ENCODE measurements at places on chromosomes 2 and 18.
A peak's percentile ranks its signal among the peaks of the same experiment; 100 is the strongest.

DNA sequence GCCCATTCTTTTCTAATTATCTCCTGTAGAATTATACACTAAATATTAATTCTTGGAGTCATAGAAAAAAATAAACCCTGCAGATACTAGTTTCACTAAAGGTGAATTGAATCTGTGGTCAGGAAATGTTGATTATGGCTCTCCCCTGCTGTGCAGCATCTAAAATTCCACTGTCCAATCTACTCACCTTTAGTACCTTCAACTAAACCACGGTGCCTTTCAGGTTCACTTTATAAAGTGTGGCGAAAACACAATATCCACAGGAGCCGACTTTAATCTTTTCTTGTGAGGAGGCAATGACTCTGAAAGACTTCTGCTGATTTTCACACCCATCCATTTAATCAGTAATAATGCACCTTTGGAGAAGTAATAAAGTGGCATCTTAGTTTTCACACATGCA lies 402.3 kb downstream of the THSD7B start:
- DNase-seq = no peak

- DNase-seq = no peak
Measured at GRCh38 chr2:171244970-171245782, 84.5 kb upstream of the TLK1 start.

DNA sequence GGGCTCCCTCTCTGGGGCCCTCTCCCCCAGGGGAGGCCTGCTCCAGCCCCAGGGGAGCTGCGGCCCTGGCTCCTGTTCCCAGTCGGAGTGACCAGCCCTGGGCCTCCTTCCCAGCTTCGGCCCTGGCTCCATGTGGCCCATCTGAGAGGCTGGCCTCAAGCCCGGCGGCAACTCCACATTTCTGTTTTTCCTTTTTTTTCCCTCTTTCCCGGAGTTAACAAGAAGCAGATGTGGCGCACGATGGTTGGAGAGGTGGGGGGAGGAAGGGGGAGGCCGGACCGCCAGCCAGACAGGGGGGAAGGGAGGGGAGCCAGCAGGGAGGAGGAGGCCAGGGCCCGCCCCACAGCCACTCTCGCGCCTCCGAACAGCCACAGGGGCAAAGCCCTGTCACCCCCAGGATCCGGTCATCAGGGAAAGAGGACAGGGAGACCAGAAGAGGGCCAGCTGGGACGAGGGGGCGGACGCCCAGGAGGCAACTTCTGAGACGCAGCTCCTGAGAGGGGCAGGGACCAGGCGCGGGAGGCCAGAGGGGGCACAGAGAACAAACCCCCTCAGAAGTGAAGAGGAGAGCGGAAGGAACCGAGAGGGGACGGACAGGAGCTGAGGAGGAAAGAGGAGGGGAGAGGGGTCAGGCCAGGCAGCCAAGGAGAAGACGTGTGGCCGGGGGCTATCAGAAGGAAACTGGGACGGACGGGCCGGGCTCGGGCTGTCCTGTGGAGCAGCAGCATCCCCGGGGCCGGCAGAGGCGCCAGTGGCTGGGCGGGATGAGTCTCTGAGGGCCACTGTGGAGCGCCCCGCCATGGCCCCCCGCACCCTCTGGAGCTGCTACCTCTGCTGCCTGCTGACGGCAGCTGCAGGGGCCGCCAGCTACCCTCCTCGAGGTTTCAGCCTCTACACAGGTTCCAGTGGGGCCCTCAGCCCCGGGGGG lies at the start of gene EMILIN1:
Gene EMILIN1, plus strand, starts transcription at position 349 of the 928 bp plus-strand sequence. Its CDS starts 451 bp downstream, at position 800.
- no peak for DNase-seq

GRCh38 chr2:224417361-224417729 lies 15.4 kb upstream of the FAM124B start:
- no peak for DNase-seq

DNA sequence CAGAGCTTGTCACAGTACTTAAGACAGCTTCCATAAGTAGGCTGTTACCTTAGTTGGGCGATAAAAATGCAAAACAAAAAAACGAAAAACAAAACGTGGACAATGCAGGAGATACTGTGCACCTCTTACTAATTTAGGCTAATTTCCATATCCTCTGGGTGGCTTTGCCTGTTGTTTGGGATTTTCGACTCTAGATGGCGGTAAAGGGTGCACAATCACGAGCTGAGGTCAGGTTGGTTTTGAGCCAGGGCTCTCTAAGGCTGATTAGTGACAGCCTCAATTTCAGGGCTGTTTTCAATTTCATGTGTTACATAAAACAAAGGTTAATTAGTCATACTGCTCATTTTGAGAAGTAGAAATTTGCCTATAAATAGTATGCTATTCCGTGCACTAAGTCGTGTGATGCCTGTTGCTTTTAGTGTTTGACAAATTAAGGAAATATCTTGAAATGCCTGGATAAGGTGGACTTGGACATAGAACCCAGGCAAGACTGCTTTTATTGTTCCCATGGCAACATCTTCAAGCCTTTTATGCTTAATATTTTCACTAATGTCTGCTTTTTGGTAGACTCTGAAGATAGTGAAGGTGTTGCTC lies 493.1 kb downstream of the SOCS6 start:
- DNase-seq = peak; percentile 78

DNA sequence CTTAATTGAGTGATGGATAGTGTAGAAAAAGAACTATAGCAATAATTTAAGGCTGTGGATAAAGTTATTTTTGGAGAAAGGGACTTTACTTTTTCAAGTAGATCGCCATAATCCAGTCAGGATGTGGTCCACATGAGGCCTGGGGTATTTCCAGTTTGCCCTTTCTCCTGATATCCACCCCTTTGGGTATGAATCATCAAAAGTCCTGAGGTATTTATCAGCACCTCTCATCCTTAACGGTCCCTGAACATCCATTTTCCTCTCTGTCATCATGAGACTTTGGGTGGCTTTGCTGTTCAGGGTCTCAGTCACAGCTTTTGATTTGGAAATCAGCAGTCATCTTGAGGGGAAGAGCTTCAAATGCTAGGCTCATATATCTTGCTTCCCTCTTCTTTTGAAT lies 39.3 kb upstream of the ELAC1 start:
- DNase-seq = no peak

GRCh38 chr18:77134611-77135010 lies 2.0 kb upstream of the MBP start:
- DNase-seq = no peak

- no peak for DNase-seq
Measured at GRCh38 chr18:60189856-60190255, 182.7 kb downstream of the MC4R start.

DNA sequence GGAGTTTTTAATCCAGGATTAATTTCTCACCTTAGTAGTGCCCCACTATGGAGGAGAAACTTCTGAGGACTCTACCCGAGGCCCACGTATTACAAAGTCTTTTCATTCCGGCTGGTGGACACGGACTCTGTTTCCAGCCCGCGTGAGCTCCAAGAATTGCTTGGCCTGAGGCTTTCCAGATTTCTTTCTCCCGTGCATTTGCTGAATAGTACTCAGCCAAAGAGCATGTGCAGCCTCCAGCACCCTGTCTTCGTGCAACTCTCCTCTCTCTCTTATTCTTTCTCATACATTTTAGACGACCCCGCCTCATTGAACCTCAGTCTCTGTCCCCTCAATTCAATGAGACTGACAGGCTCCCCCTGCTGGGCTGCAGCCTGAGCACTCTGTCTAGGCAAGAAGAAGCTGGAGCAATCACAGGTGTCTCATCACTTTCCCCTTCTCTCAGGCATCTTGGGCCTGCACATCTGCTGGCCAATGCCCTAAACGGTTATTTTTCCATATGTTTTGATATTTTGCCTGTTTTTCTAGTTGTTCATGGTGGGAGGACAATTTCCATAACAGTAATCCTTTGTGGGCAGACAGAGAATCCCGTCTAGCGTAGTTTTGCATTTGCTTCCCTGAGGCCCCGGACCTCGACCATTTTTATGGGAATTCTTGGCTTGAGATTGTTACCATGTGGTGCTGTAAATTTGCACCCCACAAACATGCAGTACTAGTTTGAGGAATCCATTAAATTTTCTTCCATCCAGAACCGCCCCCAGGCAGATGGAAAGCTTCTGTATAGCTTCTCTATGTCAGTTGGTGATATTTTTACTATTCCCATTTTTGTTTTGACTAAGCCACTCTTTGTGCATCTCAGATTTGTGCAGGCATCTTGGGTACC lies 50.1 kb upstream of the LPIN2 start:
- peak; percentile 44 for DNase-seq

DNA sequence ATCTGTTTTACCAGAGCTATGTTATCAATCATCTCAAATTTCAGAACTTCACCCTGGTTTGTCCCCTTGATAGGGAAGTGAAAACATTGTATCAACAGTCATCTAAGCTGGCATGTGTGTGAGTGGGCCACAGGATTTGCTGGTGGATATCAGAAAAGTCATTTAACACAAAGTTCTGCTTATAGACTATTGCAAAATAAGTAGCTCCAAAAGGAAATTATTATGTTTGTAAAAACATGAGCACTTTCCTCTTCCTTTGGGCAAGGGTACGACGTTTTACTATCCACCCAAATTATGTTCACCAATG lies 20.7 kb upstream of the COPS8 start:
- DNase-seq = no peak

DNA sequence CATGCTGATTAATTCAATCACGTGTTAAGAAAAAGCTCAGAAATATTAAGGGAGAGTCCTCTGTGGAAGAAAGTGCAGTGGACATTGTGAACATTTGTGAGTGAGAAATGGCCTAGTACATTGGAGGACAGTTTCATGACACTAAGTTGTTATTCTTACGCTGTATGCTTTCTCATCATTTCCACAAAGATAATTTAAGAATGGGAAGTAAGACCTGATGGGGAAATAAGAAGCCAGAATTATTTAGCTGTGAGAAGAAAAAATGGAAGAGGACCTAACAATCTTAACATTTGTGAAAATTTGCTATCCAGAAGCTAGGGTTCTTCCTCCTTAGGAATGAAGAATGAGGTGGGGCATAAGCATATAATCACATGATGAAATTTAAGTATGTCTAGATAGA lies 15.2 kb upstream of the RAPH1 start:
- no peak for DNase-seq

DNA sequence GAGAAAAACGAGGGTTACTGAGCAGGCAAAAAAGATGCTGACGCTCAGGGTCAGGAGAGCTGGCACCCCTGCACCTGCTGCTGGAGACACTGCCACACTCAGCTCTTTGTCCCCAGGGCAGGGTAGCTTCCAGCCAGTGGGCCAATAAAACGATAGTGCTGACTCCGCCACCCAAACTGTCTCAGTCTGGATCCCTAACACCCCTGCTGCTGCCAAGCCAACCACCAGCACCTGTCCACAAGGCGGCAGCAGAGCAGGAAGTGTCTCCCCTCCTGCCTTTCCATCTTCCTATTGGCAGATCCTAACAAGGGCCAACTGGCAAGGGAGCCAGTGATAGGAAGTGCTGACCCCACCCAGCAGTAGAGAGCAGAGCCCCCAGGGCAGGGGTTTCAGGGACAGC lies 531.5 kb upstream of the SALL3 start:
- no peak for DNase-seq

DNA sequence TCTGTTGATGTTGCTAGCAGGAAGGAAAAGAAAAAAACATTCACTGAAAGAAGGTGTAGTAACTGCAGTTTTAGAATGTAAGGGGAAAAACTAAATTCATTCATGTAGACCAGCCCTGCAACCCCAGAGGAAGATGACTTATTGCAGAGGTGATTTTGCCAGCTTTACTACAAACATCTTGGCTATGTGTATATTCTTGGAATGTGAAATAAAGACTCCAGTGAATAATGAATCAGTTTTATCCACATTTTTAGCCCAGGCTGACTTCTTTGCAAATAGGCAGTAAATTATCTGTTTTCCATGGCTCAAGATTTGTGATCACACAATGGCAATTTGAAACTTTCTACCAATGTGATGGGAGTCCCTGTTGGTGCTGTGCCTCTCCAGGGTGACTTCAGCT lies 206.1 kb upstream of the SETBP1 start:
- no peak for DNase-seq

GRCh38 chr2:176066645-176067588 lies 16.8 kb downstream of the EVX2 start:
- no peak for DNase-seq

DNA sequence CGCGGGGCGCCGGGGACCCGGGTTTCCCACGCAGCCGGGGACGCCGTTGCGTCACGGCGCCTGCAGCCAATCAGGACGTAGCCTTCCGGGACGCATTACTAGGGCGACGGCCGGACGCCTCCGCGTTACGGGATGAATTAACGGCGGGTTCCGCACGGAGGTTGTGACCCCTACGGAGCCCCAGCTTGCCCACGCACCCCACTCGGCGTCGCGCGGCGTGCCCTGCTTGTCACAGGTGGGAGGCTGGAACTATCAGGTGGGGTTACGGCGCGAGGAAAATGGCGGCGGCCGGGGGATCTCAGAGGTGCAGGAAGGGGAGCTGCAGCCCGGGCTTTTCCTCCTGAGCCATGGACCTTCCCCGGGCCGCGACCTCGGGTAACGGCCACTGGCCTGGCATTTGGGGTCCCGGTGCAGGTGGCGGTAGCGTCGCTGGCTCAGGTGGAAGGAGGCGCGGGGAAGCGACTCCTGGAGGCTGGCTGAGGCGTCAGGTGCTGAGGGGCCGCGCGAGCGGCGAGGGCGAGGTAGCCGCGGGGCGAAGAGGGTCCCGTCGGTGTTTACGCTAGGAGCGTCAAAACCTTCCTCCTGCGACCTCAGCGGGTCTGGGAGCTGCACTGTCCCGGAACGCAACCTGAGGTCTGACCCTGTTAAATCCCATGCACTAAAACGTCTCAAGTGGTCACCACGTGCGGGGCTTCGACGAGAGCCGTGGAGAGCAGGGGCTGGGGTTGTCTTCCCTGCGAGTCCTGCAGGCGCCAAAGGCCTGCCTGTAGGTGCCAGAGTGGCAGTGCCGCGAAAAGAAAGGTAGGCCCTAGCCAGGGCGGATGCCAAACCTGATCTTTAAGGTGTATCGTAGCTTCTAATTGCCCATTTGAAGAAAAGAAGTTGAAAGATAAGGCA lies at the start of gene LCLAT1:
Gene LCLAT1, plus strand, starts transcription at position 98 of the 897 bp plus-strand sequence. CDS start 78,345 bp downstream, outside the sequence.
- DNase-seq = peak; percentile 39

- no peak for DNase-seq
Measured at GRCh38 chr18:9240270-9240669, 94.3 kb upstream of the TWSG1 start.

GRCh38 chr18:80086281-80086680 lies 22.8 kb upstream of the ADNP2 start:
- no peak for DNase-seq

DNA sequence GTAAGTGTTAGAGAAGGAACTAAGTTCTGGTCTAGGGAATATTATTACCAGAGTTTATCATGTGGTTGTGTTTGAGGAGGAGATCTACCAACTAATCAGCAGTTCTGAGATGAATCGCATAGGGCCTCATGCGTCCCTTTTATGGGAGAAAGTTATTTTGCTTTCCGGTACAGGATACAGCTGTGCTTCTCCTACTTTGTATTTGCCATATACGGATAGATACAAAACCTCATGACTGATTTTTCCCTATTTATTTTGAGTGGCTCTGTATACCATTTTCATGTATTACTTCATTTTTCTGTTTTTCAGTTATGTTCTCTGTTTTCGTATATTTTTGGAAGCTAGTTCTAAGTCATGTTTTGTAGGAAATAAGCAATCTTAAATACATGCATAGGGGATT lies 66.8 kb downstream of the ACSL3 start:
- no peak for DNase-seq

- no peak for DNase-seq
Measured at GRCh38 chr2:111005821-111006220, 114.9 kb upstream of the BCL2L11 start.
